Activated T-cell treated with anti-CD3 and anti-CD28 coated beads for 24 hours (primary cell): ENCODE measurements at places on chromosomes 12 and 14.

DNA sequence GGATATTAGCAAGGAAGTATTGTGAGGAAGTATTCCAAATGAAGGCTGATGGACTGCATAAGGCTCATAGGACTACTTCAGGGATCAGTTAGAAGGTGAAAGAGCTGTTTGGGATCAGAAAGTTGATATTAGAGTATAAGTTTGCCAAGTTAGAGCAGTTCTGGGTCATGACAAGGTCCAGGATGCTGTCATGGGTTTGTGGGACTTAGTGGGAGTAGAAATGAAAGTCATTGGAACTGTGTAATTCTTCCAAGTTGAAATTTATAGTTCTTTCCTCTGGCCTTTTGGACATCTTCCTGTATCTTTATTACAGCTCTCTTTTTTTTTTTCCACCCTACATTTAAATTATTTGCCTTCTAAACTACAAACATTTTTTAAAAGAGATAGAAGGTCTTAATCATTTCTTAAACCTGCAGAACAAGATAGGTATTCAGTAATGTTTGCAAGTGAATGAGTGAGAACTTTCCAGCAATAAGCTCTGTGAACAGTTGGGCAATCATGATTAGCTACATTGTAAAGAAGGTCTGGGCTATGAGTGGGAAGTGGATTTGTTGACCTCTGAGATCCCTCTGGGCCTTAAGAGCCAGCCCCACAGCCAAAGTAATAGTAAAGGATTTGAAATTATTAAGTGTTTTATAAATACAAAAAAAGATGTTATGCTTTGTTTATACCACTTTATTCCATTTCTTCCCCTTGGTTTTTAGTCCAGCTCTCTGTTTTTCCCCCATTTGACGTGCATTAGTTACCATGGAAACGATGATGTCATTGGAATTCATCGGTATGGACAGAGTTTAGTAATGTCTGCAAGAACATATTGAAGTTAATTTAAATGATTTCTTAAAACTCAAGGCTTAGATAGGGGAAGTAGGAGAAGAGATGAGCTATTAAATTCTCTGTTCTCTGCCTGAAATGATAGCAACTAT, 247.9 kb upstream of the ARHGAP5 start:
- DNase-seq, result no peak

DNA sequence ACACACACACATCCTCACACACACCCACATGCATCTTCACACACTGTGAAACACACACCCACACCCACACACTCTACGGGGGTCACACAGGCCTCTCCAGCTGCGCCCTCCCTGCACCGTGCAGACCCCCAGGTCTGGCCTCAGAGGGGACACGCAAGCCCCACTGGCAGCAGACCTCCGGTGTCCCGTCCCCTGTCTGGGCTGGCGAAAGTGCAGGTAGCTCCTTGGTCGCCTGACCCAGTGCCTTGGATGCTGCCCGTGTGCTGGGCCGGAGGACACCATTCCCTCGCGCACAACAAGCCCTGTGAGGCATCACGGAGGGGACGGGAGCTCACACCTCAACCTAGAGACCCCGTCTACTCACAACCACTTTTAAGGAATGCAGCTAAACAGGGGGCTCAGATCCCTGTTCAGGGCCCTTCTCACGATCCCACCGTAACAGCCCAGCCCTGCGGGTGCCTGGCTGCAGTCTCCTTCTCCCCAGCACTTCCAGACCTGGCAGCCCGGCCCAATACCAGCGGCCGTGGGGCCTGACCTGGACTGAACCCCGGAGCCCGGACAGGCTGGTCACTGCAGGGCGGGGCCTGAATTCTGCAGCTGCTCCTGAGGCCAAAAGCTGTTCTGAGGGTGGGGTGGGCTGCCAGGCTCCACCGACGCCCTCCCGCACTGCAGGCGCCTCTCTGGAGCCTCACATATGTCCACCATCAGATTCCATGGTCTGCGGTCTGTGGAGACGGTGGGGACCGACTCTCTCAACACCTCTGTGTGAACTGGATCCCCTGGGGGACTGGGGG, 42.1 kb upstream of the FZD10 start:
- no peak for DNase-seq

GRCh38 chr12:14936224-14936861, 2.0 kb downstream of the ERP27 start:
- DNase-seq, result no peak

GRCh38 chr12:9099552-9100190, 16.0 kb downstream of the A2M start:
- no peak for DNase-seq

- DNase-seq, result no peak
Measured at GRCh38 chr14:100539766-100540140, 47.5 kb downstream of the BEGAIN start.

DNA sequence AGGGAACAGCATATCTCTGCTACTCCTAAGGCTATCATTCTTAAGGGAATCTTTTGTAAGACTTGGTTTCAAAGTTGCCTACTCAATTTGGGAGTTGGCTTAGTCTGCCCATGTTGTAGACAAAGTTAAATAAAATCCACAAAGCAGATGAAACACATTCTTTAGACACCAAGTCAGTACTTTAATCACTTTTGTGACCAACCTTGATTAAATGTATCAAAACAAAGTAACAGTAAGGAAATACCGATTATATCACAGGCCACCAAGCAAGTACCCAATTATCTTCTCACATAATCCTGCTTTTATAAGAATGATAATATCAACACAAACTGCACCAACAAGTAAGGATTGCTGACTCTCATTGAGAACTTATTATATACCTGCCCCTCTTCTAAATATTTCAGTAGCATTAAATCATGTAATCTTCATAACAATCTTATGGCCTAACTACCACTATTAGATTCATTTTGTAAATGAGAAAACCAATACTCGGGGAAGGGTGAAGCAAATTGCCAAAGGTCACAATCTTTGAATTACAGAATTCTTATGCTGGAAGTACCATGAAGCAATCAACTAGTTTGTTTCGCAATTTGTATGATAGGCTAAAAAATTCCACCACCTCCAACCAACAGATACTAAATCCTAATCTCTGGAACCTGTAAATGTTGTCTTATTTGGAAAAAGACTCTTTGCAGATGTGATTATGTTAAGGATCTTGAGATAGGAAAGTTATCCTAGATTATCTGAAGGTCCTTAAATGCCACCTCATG, 12.6 kb upstream of the DIO2 start:
- no peak for DNase-seq

DNA sequence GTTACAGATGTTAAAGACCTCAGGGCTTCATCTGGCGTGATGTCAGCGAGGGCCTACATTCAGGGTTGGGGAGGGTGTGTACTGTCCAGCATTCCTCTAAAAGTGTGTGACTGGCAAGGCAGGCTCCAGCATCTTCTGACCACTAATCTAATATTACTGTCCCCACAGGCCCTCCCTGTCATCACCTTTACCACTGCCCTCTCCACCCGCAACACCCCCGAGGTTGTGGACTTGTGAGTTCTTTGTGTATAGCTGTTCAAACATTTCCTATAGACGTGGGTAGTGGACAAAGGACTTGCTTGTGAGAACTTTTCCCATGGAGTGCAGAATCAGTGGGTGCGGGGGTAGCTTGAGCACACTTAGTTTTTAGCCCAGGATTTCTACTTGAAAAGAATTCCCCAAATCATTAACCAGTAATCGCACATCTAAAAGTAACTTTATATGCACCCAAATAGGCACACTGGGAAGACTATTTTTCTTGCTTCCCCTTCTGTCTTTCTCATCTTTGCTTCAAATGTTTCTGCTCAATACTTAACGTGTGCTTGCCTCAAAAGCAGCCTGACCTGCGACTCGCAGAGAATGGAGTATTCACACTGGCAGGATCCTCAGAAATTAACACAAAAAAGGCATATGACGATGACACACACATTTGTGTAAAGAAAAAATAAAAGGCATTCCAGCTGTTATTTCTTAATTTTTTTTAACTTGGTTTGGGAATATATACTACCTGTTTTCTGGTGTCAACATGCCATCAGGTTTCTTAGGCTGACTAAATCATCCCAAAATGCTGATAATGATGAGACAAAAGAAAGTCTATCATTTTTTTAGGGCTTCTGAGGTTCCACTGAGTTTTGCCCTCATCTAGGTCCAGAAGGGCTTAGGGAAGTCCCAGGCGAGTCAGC, 158.4 kb upstream of the HIF1A start:
- DNase-seq, result no peak

- DNase-seq, result no peak
Measured at GRCh38 chr12:108101605-108102175, 27.4 kb upstream of the WSCD2 start.

DNA sequence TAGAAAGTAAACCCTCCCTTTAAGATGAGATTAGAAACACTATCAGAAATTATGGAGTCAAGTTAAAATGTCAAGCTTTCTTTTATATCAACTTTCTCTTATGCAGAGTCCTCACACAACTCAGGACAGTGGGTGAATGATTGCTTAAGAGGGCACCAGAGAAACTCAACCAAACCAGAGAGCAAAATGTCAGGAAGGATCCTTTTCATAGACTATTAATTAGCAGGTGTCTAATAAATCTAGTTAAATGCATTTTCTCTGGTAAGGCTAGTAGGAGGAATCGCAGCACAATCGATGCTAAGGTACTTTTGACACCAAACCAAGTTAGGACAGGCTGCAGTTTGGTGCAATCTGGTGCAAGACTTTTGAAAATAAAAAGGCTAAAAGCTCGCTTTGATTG, 614.7 kb upstream of the FOXG1 start:
- no peak for DNase-seq

- no peak for DNase-seq
Measured at GRCh38 chr14:32078023-32078857, 1.1 kb downstream of the ARHGAP5 start.

- DNase-seq, result no peak
Measured at GRCh38 chr12:57770734-57771133, 1.2 kb downstream of the METTL1 start.

GRCh38 chr12:92107621-92108131, 38.0 kb downstream of the BTG1 start:
- DNase-seq, result no peak
